ENCODE measurements at places on chromosomes 16 and 17.

- no peak for DNase-seq
- no peak overlapping the region for H3K4me3 ChIP-seq
- no peak overlapping the region for H3K27ac ChIP-seq
- no peaks in the 10 kb centered on the region for H3K27me3 ChIP-seq
- no peaks in the 10 kb centered on the region for H3K36me3 ChIP-seq
Observed at GRCh38 chr17:35235917-35236316, 7.0 kb upstream of the SLFN5 start.

DNA sequence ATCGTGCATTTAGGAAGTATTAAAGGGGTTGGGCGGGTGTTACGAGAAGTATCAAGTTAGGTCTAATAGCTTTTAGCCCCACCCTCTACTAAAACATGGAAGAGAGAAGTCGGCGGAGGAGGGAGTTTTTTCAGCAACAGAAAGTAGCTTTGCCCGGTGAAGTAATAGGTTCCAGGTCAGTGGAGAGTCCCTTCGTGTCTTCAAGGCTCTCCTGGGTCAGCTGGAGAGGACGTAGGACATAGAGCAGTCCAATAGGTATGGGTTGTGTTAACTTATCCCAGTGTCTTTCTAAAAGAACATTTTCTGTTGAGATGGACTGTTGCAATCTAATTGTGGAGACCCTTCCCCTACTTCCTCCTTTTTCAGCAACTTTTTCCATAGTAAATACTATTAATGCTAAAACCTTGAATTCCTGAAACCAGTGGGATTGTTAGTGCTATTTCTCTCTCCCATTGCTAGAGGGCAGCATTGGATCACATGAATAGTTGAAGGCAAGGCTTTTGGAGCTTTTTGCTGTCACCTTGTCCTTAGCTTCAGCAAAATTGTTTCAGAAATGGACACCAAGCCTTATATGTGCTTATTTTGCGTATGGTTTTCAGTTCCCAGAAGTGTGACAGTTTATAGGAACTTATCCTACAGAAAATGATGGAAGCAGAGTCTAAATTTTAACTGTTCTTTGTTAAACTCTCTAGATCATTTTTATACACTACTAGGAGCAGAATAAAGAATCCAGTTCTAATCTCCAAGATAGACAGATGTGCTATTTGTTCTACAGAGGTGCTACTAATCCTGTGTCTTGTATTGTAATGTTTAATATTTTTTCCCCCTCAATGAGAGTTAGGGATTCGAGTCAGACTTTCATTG lies 38.4 kb downstream of the UTP18 start:
- H3K4me1 ChIP-seq: no peaks in the 10 kb centered on the region
- no peak overlapping the region for H3K27ac ChIP-seq
- no peak overlapping the region for H3K4me3 ChIP-seq
- H3K36me3 ChIP-seq: peaks cover 23% of the 10 kb centered on the region
- no peak for DNase-seq

GRCh38 chr16:4298761-4299522 lies 16.9 kb upstream of the GLIS2 start:
- DNase-seq: no peak
- no peaks in the 10 kb centered on the region for H3K27me3 ChIP-seq
- H3K4me1 ChIP-seq: peaks cover 16% of the 10 kb centered on the region
- peak overlapping the region; percentile 86 for H3K27ac ChIP-seq

- H3K36me3 ChIP-seq: peaks cover 29% of the 10 kb centered on the region
- peak overlapping the region; percentile 80 for H3K27ac ChIP-seq
- no peak overlapping the region for H3K4me3 ChIP-seq
- no peak for DNase-seq
Observed at GRCh38 chr17:78873519-78874340, 29.3 kb downstream of the CEP295NL start.

GRCh38 chr17:72191356-72191755 lies 70.5 kb downstream of the SOX9 start:
- H3K27me3 ChIP-seq: no peaks in the 10 kb centered on the region
- no peaks in the 10 kb centered on the region for H3K36me3 ChIP-seq
- H3K4me1 ChIP-seq: no peaks in the 10 kb centered on the region

GRCh38 chr16:30116291-30117207 lies 3.2 kb upstream of the GDPD3 start:
- H3K36me3 ChIP-seq: peaks cover 77% of the 10 kb centered on the region
- no peaks in the 10 kb centered on the region for H3K27me3 ChIP-seq
- H3K27ac ChIP-seq: no peak overlapping the region
- no peak for DNase-seq
- no peak overlapping the region for H3K4me3 ChIP-seq
- no peaks in the 10 kb centered on the region for H3K4me1 ChIP-seq

DNA sequence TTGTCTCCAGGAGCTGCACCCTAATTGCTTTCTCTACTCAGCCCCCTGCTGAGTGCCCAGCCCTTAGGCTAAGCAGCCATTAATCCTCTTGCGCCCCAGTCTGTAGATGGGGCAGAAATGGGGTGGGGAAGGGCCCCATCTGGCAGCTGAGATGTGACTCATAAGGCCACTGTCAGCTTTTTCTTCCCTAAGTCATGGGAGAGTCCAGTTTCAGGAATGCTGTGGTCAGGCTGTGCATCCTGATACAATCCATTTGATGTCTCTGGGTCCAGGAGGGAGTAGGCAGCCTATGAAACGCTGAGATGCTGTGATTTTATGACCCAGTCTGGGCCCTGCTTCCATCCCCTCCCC lies 12.3 kb downstream of the PLXDC1 start:
- no peaks in the 10 kb centered on the region for H3K4me1 ChIP-seq
- no peak for DNase-seq
- no peaks in the 10 kb centered on the region for H3K36me3 ChIP-seq

GRCh38 chr16:12159672-12160071 lies 183.1 kb downstream of the SNX29 start:
- H3K27ac ChIP-seq: no peak overlapping the region
- DNase-seq: no peak
- no peaks in the 10 kb centered on the region for H3K4me1 ChIP-seq

GRCh38 chr17:82281076-82281475 lies 7.6 kb upstream of the CSNK1D start:
- H3K4me1 ChIP-seq: no peaks in the 10 kb centered on the region
- no peak overlapping the region for H3K27ac ChIP-seq
- DNase-seq: no peak
- H3K27me3 ChIP-seq: no peaks in the 10 kb centered on the region

DNA sequence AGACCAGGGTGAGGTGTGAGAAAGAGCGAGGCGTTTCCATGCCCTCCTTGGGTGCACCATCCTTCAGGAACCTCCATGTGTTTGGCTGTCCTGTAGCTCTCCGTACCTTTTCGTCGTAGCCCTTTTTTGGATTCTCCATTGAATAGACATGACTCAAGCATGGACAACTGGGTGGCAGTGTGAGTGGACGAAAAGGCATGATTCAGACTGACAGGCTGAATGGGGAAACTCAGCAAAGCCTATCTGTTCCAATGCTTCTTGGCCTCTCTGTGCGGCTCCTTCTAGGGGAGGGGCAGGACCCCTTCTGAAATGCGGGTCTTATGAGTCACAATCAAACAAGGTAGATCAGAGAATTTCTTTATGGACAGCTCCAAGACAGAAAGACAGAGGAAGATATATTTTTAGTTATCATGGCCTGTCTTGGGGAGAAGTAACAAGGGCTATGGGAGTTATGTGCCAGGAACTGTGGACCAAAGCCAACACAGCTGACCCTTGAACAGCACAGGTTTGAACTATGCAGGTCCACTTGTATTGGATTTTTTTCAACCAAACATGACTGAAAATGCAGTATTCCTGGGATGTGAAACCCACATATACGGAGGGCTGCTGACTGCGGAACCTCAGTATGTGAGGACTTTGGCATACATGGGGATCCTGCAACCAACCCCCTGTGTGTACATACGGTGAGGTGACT lies 22.9 kb downstream of the ADORA2B start:
- H3K27me3 ChIP-seq: no peaks in the 10 kb centered on the region
- H3K27ac ChIP-seq: no peak overlapping the region
- no peak for DNase-seq
- no peaks in the 10 kb centered on the region for H3K36me3 ChIP-seq
- no peaks in the 10 kb centered on the region for H3K4me1 ChIP-seq

DNA sequence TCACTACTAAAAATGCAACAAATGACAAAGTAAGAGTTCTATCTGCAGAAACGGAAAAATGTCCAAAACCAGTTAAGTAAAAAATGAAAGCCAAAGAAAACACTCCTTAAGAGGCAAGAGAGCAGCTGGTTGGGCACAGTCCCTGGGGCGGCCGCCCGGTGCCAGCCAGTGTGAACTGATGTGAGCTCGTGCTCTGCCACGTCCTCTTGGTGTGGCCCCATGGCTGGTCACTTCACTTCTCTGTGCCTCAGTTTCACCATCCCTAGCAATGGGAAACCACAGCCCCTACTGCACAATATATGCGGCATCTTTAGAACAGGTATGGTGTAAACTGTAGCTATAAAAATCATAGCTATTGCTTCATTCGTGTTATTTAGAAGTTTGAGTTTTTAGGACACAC lies 21.2 kb downstream of the USP36 start:
- H3K27me3 ChIP-seq: no peaks in the 10 kb centered on the region
- no peak for DNase-seq
- H3K4me3 ChIP-seq: no peak overlapping the region
- peak overlapping the region; percentile 50 for H3K27ac ChIP-seq
- H3K36me3 ChIP-seq: peaks cover 100% of the 10 kb centered on the region

- H3K27me3 ChIP-seq: no peaks in the 10 kb centered on the region
- H3K27ac ChIP-seq: no peak overlapping the region
- H3K4me3 ChIP-seq: no peak overlapping the region
- no peaks in the 10 kb centered on the region for H3K4me1 ChIP-seq
Observed at GRCh38 chr17:58236394-58236793, 2.0 kb upstream of the LPO start.

DNA sequence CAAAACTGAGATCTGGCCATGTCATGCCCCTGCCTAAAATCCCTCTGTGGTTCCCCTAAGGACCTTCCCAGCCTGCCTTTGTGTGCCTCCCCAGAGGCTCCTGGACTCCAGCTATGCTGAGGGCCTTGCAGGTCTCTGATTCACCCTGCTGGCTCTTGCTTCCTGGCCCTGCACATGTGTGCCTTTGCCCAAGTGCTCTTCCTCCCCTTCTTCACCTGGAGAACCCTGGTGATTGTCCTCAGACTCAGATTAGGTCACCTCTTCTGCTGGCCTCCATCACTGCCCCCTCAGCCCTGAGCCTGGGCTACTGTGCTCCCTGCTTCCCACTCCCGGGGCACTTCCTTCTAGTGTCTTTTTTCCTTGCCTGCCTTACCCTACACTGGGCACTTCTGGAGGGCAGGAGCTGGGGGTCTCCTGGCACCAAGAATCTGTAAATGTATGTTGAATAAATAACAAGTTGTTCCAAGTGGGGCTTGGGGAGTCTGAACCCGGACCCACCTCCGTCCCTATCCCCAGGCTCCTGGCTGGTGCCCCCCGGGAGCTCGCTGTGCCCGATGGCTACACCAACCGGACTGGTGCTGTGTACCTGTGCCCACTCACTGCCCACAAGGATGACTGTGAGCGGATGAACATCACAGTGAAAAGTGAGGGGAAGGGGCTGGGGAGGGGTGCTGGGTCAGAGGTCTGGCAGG lies 7.8 kb downstream of the ITGA3 start:
- peaks cover 48% of the 10 kb centered on the region for H3K4me1 ChIP-seq
- DNase-seq: no peak
- peak overlapping the region; percentile 95 for H3K27ac ChIP-seq
- H3K4me3 ChIP-seq: no peak overlapping the region
- no peaks in the 10 kb centered on the region for H3K27me3 ChIP-seq

DNA sequence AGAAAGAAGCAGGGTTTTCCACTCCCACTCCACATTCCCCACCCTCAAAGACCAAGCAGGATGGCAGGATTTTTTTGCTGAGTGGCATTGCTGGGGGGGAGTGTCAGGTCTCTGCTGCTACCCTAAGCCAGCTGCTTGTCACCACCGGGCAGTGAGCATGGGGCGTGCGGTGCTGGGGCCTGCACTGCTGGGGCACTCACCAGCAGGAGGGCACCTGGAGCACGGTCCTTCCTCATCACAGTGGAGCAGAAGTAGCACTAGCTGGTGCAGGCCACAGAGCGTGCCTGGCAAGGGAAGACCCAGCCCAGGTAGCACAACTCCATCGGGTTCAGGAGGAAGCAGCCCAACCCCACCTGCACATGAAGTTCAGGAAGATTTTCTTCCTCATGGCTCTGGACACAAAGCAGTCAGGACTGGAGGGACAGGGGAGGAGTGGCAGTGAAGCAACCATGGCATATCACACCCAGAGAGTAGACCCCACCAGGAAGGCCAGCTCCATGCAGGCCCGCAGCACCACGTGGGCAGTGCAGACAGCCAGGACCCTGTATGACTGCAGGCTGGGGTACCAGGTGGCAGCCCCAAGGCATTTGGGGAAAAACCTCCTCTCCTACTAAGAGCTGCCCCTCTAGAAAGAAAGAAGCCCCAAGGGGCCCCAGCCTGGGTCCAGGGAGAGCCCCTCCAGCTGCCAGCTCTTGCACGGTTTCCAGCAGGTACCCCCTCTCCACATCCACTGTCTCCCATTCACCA lies 16.7 kb upstream of the MYO18A start:
- H3K4me1 ChIP-seq: no peaks in the 10 kb centered on the region
- no peak overlapping the region for H3K4me3 ChIP-seq
- no peak overlapping the region for H3K27ac ChIP-seq
- no peak for DNase-seq

- no peak overlapping the region for H3K27ac ChIP-seq
- H3K4me3 ChIP-seq: no peak overlapping the region
Observed at GRCh38 chr17:42031584-42031983, 11.7 kb downstream of the NKIRAS2 start.

DNA sequence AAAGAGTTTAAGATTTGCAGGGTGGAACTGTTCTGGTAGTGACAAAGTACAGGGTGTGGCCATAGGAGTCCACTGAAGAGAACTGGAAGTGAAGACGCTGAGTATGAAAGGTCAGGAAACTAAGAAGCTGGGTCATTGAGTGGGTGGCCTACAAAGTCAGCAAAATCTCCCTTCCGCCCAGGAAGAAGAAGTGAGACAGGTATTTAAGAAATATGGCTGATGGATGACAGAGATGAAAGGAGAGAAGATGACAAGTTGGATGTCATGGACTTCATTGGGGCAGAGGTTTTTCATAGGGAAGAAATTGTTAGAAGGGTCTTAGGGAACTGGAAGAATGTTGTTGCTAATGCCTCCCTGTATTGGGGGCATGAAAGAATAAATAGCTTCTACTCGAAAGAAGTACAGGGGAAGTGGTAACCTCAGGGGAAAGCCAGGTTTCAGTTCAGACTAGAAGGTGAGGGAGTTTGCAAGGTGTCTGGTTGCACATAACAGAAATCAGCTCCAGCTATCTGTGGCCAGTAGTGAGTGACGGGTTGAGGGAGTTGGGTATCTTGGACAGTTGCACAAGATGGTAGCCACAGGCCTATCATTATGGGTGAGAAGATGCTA lies 33.6 kb upstream of the MED13 start:
- no peak overlapping the region for H3K4me3 ChIP-seq
- no peak overlapping the region for H3K27ac ChIP-seq

- DNase-seq: no peak
- H3K36me3 ChIP-seq: peaks cover 6% of the 10 kb centered on the region
- H3K27ac ChIP-seq: no peak overlapping the region
- H3K4me1 ChIP-seq: peaks cover 5% of the 10 kb centered on the region
- no peaks in the 10 kb centered on the region for H3K27me3 ChIP-seq
- no peak overlapping the region for H3K4me3 ChIP-seq
Observed at GRCh38 chr17:18070861-18071340, 16.8 kb upstream of the DRG2 start.

All from ascending aorta (tissue), 2 donors.